Motor neuron (in vitro differentiated cells): ENCODE measurements at places on chromosomes 2 and 18.

- no peak for ATAC-seq
These were observed 1.9 kb downstream of the COA5 start for GRCh38 chr2:98606431-98606830.

- ATAC-seq, result peak; percentile 88
These were observed 217.0 kb upstream of the DTNA start for GRCh38 chr18:34493099-34493544.

DNA sequence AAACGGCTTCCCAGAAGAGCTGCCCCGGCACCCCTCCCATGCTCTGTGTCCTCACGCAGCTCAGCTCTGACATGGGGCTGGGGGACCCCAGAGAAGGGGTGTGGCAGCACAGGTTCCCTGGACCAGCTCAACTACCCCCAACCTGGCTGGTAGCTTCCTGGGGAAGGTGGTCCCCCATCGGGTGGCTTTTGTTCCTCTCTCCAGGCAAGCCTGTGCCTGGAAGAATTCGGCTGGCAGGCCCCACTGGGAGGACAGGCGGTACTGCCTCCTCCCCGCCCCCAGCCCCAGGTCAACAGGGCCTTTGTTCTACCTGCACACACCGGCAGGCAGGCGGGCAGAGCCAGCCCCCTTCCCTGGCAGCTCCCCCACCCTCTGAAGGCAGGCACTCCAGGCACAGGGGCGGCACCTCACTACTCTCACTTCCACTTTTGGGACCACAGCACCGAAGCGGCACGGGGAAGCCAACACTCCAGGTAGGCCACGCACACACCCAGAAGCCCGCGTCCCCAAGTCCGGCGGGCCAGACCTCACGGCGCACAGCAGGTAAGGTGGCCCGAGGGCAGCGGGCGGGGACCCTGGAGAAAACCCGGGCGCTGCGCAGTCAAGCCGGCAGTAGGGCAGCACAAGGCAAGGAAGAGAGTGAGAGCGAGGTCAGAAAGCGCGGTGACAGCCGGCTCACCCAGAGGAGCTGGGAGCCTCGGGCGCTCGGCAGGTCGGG, 1.3 kb downstream of the HS6ST1 start:
- ATAC-seq, result peak; percentile 1

- no peak for ATAC-seq
These were observed 74.9 kb upstream of the KLF7 start for GRCh38 chr2:207240649-207241048.

GRCh38 chr2:155653176-155653575, 679.3 kb downstream of the NR4A2 start:
- ATAC-seq, result no peak

DNA sequence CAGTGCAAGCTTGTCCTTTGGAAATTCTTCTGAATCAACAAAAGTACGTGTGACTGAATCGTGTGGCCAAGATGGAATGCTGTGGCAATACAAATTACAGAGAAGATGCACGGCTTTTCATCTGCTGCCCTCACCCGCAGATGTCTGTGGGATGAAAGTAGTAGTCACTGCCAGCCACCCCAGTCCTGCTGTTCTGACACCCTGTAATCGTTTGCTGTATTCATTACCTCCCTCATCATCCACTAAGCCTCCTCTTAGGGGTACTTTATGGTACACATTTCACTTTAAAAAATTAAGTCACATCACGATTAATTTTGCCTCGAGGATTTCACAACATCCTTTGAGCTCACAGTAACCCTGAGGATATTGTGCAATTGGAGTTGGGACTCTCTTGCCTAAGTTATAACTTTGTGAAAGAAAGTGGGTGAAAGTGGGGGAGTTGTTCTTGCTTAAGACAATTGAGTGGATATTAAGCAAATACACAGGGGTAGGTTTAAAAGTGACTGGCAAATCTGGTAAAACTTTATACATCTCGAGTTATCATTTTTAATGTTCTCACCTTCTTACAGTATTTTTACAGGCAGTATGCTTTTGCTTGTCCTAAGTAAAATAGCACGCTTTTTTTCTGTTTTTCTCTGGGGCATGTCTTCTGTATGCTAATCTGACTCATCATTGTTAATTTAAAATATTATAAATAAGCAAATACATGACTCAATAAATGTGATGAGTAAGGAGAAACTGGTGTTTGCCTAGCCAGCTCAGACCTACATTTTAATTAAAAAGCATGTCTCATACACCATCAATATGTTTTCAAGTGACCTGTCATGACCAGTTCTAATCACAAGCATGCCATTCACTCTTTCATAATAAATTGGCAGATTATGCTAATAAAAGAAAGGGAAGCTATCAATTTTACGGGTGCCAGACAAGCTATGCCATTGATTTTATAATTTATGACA, 680.9 kb downstream of the IRS1 start:
- ATAC-seq, result peak; percentile 93

DNA sequence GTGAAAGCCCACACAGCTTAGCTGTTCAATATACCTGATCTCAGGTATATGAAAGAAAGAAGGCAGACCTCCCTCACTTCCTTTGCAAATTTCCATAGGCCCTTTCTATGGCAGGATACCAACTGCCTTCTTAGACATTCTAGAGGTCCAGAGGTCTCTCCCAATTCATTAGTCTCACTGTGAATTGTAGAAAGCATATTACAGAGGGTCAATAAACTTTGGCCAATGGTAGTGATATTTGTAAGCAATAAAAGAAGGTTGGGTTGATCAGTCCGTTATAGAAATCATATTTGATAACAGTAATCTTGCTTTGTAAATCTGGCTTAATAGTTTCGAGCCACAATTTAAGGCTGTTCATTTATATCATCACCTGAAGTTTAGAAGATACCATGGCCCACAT, 50.7 kb upstream of the ATP8B1 start:
- ATAC-seq, result no peak

GRCh38 chr2:18219676-18220075, 340.8 kb downstream of the RDH14 start:
- no peak for ATAC-seq

GRCh38 chr2:96857667-96858372, at the start of gene ANKRD39:
TSS of gene ANKRD39 (minus strand) at chr2:96858016. CDS start at chr2:96857987, 29 bp downstream.
- ATAC-seq, result peak; percentile 90

- ATAC-seq, result peak; percentile 31
These were observed 408.9 kb downstream of the LRATD1 start for GRCh38 chr2:15041429-15041837.

GRCh38 chr2:227389661-227390060, 1.9 kb upstream of the SCYGR1 start:
- no peak for ATAC-seq

- peak; percentile 89 for ATAC-seq
These were observed 151.3 kb downstream of the NEDD4L start for GRCh38 chr18:58195278-58195765.

DNA sequence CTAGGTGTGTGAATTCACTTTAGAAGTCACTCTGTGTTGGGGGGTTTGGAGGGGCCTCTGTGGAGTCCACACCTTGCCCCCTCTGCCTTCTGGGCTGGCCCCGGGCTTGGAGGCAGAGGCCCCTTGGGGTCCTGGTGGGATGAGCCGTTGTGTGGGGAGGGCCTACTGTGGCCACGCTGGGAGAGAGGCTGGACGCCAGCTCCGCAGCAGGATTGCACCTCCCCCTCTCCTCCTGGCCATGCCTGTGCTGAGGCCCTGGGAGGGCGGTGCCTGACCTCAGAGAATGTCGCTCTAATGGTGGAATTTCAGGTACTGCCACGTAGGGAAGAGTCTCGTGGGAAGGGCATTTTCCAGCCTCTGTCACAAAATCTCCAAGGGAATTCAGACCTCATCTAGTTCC, 237.0 kb downstream of the ATAD2B start:
- ATAC-seq, result no peak

DNA sequence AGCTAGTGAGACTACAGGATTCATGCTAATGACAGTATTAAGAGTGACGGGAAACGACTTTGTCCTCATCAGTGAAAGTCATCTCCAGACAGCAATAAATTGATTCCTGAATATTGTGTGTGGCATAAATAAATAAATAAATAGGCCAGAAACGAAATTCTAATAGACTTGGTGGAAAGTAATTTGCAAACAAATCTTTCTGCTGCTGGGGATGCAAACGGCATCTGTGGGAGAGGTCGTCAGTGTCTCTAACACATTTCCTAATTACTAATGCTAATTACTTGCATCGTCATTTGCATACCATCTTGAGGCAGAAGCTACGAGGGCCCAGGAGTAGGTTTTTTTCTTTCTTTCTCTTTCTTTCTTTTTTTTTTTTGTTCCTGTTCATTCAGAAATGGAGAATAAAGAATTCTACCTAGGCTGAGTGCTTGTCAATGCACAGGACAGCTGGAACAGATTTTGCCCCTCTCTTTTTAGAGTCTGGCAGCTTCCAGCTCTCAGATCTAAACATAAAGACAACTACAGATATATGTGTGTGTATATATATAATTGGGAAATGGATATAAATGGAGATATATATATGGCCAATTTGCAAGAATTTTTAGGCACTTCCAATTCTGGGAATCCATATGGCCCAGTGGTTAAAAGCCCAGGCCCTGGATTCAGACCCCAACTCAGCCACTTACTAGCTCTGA, 75.1 kb downstream of the SPP2 start:
- no peak for ATAC-seq

DNA sequence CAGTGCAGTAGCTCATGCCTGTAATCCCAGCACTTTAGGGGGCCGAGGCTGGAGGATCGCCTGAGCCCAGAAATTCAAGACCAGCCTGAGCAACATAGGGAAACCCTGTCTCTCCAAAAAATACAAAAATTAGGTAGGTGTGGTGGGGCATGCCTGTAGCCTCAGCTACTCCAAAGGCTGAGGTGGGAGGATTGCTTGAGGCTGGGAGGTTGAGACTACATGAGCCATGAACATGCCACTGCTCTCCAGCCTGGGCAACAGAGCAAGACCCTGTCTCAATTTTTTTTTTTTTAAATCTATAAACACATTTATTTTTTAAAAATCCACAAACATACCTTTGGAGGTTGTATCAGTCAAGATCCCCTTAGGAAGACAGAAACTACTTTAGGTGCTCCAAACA, 326.3 kb downstream of the EPHA4 start:
- no peak for ATAC-seq

- no peak for ATAC-seq
These were observed 106.5 kb upstream of the SCN1A start for GRCh38 chr2:166234112-166234846.

DNA sequence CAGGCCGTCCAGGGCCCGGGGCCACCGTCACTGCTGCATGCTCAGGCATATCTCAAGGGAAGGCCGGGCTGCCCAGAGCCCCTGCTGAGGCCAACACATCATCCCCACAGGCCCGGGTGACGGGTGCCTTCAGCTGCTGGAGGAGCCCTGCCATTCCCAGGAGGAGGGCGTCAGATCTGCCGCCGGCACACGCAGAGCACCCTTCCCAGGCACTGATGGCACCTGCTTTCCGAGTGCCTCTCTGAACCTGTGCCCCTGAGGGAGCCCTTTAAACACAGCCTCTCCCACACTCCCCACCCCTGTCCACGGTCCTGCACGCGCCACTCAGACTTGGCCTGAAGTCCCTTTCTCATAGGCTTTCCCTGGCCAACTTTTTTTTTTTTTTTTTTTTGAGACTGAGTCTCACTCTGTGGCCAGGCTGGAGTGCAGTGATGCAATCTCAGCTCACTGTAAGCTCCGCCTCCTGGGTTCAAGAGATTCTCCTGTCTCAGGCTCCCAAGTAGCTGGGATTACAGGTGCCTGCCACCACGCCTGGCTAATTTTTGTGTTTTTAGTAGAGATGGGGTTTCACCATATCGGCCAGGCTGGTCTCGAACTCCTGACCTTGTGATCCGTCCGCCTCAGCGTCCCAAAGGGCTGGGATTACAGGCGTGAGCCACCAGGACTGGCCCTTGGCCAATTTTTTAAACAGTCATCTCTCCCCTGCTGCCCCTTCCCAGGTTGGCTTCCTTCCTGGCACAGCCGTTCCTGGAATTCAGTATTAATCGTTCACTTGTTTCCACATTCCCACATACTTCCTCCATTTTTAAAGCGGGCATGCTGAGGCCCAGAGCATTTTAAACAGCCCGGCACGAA, 211.7 kb downstream of the NDUFA10 start:
- ATAC-seq, result peak; percentile 22

GRCh38 chr2:39608263-39608575, 57.5 kb upstream of the TMEM178A start:
- ATAC-seq, result no peak

DNA sequence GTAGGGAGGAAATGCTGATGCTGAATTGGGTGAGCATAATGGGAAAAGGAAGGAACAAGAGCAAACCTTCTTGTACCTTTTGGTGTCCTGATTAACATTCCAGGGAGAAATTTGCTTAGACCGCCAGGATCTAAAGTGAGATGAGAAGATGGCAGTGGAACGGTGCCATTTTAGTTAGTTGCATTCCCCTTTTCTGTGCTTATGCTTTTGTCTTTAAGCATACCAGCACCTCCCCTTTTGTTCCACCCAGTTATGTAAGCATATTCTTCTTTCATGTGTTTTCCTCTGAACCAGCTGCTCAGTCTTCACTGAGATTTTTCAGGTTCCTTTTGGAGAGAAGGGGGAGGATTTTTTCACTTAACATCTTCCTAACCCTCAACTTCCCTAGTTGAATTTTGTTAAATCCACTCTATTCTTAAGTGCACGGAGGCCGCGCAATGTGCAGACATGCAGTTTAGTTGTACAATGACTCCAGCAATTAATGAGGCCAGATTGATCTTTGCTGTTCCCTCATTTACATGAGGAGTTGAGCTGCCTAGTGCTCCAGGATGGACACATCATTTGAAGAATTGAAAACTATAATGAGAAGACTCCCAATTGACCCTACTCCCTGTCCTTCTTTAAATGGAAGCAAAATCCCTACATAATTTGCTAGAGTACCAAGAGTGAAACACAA, 73.9 kb downstream of the MAP4K4 start:
- ATAC-seq, result peak; percentile 18

GRCh38 chr2:217735034-217735433, 267.8 kb downstream of the TNS1 start:
- no peak for ATAC-seq

DNA sequence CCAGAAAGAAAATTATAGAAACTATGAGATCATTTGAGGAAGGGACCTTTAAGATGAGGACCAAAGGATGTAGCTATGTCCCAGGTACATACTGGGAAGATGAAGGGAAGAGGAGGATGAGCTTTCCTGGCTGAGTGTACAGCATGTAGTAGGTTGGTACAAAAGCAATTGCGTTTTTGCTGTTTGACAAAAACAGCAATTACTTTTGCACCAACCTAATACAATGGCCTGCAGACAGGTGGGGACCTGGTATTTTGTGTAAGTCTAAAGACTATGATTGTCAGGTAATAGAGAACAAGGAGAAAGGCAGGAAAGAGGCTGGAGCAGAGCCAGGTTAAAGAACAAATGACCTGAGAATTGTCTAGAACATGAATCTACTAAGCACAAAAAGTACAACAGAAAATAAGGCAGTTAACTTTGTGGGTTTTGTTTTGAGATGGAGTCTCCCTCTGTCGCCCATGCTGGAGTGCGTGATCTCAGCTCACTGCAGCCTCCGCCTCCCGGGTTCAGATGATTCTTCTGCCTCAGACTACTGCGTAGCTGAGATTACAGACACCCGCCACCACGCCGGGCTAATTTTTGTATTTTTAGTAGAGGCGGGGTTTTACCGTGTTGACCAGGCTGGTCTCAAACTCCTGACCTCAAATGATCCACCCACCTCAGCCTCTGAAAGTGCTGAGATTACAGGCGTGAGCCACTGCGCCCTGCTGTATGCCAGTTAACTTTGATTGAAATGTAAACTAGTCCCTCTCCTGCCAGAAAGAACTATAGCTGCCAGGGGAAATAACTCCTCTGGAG, 3.2 kb upstream of the TGOLN2 start:
- ATAC-seq, result no peak
